ENCODE measurements at places on chromosomes 7 and 10.

DNA sequence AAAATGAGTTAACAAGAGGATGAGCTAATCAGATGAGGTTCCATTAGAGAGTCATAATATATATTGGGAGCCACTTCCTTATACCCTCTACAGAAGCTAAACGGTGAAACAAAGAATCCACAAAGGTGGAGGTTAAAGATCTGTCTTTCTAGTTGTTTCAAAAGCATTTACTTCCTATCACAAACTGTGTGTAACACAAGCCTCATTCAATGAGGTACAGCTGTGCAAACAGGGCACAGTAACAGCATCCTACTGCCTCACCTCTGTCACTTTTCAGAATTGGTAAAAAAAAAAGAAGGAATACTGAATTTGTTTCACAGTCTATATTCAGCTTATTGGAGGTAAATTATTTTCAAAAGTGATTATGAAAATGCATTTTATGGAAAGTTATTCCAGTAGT is 128.7 kb downstream of the AGMO start:
- DNase-seq, result no peak

GRCh38 chr7:44964384-44964830 is 14.4 kb downstream of the MYO1G start:
- DNase-seq, result no peak

- no peak for DNase-seq
These were observed 23.4 kb downstream of the ATOH7 start for GRCh38 chr10:68208424-68209042.

GRCh38 chr7:5429253-5429856 is 5.7 kb upstream of the TNRC18 start:
- DNase-seq, result no peak

DNA sequence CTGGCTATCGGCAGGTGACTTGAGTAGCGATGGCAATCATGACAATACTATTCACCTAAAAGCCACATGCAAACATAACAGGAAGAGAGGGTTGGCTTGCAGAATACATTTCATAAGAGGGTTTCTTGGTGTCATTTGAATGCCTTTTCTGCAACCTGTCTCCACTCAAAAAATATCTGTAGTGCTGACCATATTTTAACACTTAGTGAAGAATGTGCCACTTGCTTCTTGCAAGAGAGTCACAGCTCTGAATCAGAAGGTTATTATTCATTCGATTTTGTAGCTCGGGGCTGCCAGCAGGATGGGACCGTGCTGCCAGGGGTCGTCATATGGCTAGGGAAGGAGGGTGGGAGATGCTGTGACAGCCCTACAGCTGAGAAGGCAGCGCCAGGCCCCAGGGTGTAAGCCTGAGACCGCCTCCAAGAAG is 152.0 kb upstream of the PITRM1 start:
- no peak for DNase-seq

- DNase-seq, result no peak
These were observed 115.6 kb downstream of the LHFPL3 start for GRCh38 chr7:104444017-104444416.

DNA sequence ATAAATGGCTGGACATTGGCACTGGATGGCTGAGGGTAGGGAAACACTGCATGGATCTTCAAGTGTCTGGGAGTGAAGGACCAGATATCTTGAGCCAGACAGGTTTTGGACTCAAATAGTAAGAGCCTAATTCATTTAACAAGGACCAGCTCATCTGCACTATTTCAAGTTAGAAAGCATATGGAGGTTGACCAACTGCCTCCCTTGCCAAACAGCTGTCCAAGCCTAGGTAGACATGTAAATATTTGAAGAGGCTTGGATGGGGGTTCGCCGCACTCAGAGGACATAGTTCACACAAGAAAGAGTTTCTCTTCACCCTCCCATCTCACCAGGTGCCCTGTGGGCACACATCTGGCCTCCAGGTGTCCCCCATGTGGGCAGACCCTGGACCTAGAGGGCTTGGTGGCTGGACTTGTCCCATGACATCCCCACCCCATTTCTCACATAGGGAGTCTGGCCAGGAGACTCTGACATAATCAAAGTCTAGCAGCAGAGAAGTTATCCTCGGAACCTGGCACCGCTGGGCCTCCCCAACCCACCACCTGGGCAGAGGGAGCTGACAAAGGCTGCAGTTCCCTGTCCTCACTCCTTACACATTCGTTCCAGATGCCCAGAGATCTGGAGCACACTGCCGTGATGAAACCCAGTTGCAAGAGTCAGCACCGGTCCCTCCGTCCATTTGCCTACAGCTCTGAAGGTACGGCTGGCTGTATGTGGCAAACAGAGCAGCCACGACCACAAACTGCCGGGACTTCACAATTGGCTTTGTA is 116.9 kb upstream of the GDF10 start:
- no peak for DNase-seq

GRCh38 chr7:111159426-111159825 is 68.5 kb downstream of the LRRN3 start:
- no peak for DNase-seq

- DNase-seq, result no peak
These were observed 52.5 kb upstream of the NFKB2 start for GRCh38 chr10:102342958-102343357.

DNA sequence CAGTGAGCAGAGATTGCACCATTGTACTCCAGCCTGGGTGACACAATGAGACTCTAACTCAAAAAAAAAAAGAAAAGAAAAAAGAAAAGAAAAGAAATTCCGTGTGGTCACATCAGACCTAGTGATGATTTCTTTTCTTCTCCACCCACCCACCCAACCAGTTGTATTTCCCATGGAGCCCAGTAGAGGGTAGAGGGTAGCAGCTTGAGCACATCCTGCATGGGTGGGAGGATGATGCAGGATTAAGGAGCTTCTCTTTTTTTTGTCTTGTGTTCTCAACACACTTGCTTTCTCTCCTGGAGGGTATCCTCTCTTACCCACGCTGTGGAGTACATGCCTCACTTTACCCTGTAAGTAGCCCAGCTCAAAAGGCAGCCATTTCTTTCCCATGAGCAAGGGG is 118.6 kb upstream of the CARD11 start:
- DNase-seq, result no peak

- DNase-seq, result no peak
These were observed 770 bp downstream of the PLXNA4 start for GRCh38 chr7:132575419-132575981.

GRCh38 chr7:44489955-44490350 is 505 bp downstream of the NUDCD3 start:
- DNase-seq, result peak; percentile 47

GRCh38 chr7:104883248-104883717 is 130.7 kb upstream of the KMT2E start:
- no peak for DNase-seq

- DNase-seq, result no peak
These were observed 33.9 kb downstream of the ASB13 start for GRCh38 chr10:5632446-5632845.

GRCh38 chr10:59962756-59963155 is 56.4 kb upstream of the CCDC6 start:
- DNase-seq, result no peak

- DNase-seq, result no peak
These were observed 7.8 kb upstream of the BLNK start for GRCh38 chr10:96279191-96279641.

Data from activated naive CD4-positive, alpha-beta T cell (primary cell).